ENCODE measurements at places on chromosomes 7 and 10.

DNA sequence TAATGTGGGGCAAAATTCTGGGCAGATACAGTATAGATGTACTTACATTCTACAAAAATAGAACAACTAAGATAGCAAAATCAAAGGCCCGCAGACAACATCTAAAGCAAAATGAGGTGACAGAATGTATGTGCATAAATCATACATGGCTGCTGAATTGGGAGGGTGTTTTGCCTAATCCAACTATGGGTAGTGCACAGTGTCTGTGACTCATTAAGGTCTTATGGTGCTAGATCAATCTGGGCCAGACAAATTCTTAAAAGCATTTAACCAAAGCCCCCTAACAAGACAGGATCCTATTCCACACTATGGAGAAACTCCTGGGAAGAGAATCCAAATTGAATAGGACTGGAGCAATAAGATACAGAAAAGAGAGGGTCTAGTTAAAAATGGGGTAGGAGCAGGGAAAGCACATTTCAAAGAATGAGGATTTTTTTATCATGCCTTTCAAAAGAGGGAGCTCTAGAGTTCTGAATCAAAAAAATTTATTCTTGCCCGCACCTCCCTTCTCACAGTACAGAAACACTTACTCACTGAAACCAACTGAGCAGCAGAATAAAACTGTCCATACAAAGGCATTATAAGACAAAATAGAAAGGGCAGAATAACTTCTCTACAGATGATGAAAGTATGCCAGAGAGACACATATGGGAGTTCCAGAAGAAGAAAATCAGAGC lies 181.3 kb downstream of the RNLS start:
- no peak for DNase-seq

- DNase-seq, result no peak
These were observed 74.3 kb downstream of the CFAP46 start for GRCh38 chr10:132867801-132868644.

GRCh38 chr7:123533929-123534382 lies 439 bp downstream of the IQUB start:
- no peak for DNase-seq

- no peak for DNase-seq
These were observed 128.3 kb downstream of the CPEB3 start for GRCh38 chr10:92162541-92162940.

GRCh38 chr7:11427686-11428273 lies 404.2 kb downstream of the THSD7A start:
- no peak for DNase-seq

DNA sequence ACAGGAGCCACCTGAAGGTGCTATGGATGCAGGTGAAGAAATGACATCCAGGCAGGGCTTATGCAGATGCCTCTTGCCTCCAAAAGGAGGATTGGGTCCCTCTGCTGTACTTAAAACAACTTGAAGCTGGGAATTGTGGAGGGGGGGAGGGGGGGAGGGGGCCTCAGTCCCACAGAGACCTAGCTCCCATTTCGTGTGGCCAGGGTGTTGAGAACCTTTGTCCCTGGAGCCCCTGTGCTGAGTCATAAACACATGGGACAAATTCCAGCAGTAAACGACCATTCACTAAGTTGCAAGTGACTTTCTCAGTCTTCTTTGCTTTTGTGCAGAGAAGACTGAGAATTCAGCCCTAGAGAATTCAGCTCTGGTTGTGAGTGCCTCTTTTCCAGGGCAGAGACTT lies 96.5 kb upstream of the PODXL start:
- DNase-seq, result no peak

GRCh38 chr10:4937346-4937745 lies 25.9 kb upstream of the AKR1C1 start:
- DNase-seq, result no peak

DNA sequence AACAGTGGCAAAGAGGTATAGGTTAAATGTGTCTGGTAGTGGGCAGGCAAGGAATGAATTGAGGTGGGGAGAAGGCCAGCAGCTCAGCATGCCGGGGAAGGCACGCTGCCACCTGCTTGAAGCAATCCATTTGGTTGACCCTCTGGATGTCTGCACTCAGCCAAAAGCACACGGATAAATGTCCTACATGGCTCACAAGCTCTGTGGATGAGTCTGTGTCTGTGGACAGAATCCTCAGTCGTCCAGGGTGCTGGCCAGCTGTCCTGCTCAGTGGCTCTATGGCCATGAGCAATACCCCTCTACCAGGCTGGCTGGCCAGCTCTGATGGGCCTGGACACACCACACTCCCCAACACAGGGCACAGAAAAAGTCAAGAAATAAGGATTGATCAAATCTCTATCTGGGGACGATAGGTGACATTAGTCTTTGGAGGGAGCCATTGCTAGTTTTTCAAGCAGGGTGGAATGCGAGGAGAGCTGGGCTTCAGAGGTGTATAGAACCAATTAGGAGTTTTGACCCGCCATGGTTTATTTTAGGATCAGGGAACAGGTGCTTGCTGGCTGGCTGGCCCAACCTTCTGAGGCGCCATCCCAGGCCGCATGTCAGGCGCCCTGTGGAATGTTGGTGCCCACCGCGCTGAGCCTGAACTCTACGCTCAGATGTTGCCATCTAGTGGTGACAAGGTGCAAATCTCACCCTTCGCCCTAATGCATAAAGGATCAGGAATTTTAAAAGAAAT lies 493.4 kb downstream of the TNS3 start:
- DNase-seq, result peak; percentile 45

DNA sequence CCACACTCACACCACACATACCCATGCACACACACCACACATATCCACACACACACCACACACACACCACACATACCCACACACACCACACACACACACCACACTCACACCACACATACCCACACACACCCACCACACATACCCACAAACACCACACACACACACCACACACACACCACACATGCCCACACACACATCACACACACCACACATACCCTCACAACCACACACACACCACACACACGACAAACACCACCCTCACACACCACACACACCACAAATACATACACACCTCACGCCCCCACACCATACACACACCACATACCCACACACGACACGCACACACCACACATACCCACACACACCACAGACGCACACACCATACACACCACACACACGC lies 119.7 kb downstream of the PON1 start:
- no peak for DNase-seq

DNA sequence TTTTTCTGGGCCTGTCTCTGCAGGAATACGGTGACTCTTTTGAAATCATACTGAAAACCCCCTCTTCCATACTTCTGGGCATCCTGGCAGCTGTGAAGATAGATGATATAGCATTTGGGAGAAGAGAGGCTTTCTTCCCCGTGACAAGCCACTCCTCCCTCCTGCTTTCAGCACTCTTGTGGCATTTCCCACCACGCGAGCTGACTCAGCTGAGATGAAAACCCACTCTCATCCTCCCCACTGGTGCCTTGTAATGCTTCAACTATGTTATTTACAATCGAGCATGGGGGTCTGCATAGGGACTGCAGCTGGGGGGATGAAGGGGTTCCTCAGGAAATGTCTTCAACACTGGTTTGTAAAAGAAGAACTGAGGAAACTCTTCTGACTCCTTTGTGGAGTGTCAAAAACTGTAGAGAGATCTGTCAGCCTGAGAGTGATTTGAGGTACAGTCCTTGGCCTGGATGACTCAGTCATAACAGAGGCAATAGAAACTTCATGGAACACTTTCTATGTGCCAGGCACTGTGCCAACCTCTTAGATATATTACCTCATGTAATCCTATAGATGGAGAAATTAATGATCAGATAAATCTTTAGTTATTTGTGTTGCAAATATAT lies 1.7 kb upstream of the TBATA start:
- no peak for DNase-seq

DNA sequence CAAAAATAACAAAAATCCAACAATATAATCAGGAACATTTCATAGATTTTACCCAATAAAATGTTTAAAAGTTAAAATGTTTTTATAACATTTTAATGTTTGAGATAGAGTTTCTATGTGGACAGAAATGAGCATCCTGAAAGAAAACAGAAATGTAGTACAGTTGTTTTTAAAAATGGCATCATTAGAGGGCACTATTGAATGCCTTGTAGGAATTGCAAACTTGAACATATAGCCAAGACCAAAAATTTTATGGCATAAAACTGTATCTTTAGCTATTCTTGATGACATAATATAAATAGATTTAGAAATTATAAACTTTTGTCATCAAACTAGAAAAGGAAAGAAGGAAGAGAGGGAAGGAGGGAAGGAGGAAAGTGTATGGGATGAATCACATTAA lies 1372.7 kb downstream of the GATA3 start:
- DNase-seq, result no peak

- DNase-seq, result no peak
These were observed 460.4 kb downstream of the KCNMA1 start for GRCh38 chr10:77177161-77177560.

- no peak for DNase-seq
These were observed 5.5 kb upstream of the LIPN start for GRCh38 chr10:88754287-88754686.

DNA sequence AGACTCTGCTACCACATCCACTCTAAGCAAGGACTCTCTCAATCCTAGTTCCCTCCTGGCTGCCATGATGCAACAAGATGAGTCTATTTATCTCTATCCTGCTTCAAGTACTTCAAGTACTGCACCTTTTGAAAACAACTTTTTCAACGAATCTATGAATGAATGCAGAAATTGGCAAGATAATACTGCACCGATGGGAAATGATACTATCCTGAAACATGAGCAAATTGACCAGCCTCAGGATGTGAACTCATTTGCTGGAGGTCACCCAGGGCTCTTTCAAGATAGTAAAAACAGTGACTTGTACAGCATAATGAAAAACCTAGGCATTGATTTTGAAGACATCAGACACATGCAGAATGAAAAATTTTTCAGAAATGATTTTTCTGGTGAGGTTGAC lies 40.7 kb downstream of the AHR start:
- DNase-seq, result no peak

DNA sequence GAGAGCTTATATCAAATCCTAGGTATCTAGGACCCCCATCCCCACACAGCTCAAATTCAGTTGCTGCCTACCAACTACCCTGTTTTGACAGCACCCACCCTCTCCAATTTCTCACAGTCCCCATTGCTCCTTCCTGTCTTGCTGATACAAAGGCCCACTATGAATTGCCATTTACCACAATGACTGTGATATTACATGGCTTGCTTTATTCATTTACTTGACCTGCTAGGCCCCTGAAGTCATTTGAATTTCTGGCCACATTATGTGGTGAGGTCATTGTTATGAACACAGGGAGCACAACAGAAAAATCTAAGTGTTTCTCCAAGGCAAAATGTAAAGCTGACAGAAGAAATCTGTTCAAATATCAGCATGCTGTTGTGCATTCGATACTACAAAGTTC lies 101.4 kb downstream of the PPP1R17 start:
- DNase-seq, result no peak

DNA sequence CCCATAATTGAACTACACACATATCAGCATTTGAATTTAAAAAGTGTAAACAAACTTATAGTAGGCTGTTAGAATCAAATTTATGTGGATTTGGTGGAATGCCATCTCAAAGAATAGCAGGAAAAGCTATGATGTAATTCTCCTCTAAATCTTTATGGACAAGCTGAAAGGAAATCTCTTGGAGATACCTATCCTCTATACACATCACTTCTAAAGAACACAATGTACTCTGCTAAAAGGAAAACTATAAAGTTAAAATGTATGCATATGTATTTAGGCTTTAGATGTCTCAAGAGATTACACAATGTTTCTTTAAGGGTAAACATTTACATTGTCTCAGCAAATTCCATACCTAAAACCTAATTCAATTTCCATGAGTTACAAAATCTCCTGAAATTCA lies 323.3 kb downstream of the CRPPA start:
- no peak for DNase-seq

GRCh38 chr7:50446542-50446960 lies 3.6 kb downstream of the FIGNL1 start:
- DNase-seq, result no peak

- no peak for DNase-seq
These were observed 94.0 kb downstream of the NPSR1 start for GRCh38 chr7:34751725-34752643.

GRCh38 chr7:137636376-137636775 lies 210.4 kb downstream of the DGKI start:
- no peak for DNase-seq

GRCh38 chr10:1643161-1643907 lies 94.0 kb downstream of the ADARB2 start:
- peak; percentile 45 for DNase-seq

DNA sequence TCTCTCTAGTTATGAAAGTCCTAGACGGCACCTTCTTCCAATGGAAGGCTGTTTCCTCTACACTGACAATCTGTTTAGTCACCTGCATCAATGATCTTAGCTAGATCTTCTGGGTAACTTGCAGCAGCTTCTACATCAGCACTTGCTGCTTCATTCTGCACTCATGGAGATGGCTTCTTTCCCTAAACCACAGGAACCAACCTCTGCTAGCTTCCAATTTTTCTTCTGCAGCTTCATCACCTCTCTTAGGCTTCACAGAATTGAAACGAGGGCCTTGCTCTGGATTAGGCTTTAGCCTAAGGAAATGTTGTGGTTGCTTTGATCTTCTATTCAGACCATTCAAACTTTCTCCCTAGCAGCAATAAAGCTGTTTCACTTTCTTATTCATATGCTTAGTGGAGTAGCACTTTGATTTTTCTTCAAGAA lies 24.6 kb downstream of the NAMPT start:
- no peak for DNase-seq

- DNase-seq, result no peak
These were observed 239.3 kb downstream of the AUTS2 start for GRCh38 chr7:69837387-69838068.

GRCh38 chr10:100155936-100156335 lies 29.9 kb downstream of the ERLIN1 start:
- DNase-seq, result no peak

DNA sequence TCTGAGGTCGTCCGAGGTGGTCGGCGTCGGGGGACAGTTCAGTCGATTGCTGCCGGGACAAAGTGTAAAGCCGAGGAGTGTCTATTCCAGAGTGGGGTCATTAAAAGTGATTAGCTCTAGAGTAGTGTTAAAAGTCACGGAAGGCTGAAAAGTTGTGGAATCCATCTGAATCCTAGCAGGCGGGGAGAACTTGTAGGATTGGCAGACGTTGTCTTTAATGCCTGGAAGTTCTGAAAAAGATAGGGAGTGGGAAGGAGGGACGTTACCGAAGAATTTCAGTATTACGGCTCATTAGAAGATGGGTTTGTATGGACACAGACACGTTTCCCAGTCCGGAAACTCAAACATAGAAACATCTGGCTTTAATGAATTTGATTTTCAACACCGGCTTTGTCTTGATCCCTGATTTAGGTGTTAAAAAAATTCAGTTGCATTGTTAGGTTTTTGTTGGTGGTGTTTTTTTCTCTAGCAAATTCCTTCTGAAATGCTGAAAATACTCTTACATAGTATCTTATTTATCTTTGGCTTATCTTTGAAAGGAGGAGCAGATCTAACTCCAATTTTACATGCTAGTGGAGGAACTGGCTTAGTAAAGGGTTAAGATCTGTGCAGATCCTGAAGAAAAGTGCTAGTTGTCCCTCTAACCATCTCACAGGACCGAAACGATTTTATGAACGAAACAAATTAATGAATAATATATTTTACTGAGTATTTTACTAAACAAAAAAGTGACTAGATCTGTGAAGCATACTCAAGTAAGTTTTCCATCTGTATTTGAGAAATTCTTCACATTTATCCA lies 900 bp downstream of the MKLN1 start:
- DNase-seq, result no peak

All from liver (tissue), 10 donors.